ENCODE measurements at places on chromosomes 6 and 20.

DNA sequence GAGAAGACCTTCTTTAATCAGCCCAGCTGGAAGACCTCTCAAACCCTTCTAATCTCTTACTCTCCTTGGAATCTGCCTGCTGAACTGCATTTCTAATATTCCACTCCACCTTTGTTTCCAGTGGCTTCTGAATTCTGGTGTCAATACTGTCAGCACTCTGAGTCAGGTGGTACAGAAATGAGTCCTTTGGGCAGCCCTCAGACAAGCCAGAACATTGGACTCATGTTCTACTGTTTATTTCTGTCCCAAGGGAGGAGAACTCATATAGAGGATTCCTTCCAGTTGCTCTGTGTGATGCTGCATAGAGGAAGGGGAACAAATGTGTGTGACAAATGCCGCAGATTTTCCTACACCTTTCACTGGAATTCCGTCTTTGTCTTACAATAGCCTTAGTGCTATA is 114.8 kb downstream of the PHF3 start:
- no peak for ATAC-seq

GRCh38 chr6:15842727-15843117 is 179.9 kb upstream of the DTNBP1 start:
- ATAC-seq = peak; percentile 51

- ATAC-seq = no peak
Observed at GRCh38 chr6:82330171-82330804, 33.3 kb upstream of the TPBG start.

DNA sequence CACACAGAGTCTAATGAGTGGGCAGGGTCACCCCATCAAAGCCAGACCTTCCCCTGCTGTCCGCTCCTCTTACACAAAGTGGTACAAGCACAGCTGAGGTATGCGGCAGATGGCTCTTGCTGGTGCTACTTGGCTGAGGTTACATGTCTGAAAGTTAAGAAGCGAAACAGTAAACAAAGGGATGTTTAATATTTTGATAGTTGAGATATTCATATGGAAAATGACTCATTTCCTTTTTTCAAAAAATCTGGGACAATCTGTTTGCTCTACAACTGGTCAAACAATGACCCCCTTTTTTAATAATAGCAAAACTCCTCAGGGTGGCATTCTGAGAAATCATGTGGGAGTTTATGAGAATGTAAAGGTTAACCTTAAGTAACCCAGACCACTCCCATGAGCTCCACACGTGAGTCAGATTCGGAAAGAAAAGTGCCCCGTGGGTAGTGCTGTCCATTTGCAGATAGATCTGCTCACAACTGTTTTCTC is 245.3 kb downstream of the TBXT start:
- ATAC-seq = no peak

GRCh38 chr6:63793465-63794137 is 158.0 kb downstream of the PHF3 start:
- no peak for ATAC-seq

DNA sequence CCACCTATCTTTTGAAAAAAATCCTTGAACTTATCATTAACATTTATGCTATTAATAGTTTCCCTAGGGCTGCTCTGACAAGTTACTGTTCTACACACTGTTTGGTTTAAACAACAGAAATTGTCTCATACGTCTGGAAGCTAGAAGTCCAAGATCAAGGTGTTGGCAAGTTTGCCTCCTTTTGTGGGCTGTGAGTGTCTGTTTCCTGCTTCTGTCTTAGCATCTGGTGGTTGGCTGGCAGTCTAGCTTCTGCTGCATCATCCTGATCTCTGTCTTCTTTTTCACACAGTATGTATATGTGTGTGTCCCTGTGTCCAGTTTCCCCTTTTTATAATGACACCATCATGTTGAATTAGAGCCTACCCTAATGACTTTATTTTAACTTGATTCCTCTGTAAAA is 154.8 kb downstream of the RPS12 start:
- no peak for ATAC-seq

DNA sequence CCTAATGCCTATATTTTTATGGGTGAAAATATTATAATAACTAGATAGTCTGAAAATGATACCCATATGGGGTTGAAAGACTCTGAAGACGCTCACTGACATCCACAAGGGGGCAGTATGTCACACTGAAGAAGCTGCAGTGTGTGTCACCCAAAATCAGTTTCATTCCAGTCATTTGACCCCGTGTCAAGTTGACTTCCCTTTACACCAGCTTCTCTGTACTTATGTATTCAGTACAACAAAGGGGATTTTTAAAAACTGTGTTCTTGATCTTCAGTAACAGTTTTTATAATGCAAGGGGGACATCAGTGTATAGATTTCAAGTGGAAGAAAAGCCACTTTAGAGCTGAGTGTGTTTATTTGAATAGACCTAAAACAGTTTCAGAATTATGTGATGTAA is 19.3 kb downstream of the FAXC start:
- ATAC-seq = peak; percentile 50

GRCh38 chr6:157585274-157586087 is 204.5 kb downstream of the ZDHHC14 start:
- ATAC-seq = no peak

- ATAC-seq = no peak
Observed at GRCh38 chr20:51359947-51360346, 182.6 kb downstream of the NFATC2 start.
